GM19239 (cell line): ENCODE measurements at places on chromosomes 3 and 15.
A peak's percentile ranks its signal among the peaks of the same experiment; 100 is the strongest.

- no peak for DNase-seq
Observed at GRCh38 chr3:114645392-114645791, 351.6 kb downstream of the TIGIT start.

DNA sequence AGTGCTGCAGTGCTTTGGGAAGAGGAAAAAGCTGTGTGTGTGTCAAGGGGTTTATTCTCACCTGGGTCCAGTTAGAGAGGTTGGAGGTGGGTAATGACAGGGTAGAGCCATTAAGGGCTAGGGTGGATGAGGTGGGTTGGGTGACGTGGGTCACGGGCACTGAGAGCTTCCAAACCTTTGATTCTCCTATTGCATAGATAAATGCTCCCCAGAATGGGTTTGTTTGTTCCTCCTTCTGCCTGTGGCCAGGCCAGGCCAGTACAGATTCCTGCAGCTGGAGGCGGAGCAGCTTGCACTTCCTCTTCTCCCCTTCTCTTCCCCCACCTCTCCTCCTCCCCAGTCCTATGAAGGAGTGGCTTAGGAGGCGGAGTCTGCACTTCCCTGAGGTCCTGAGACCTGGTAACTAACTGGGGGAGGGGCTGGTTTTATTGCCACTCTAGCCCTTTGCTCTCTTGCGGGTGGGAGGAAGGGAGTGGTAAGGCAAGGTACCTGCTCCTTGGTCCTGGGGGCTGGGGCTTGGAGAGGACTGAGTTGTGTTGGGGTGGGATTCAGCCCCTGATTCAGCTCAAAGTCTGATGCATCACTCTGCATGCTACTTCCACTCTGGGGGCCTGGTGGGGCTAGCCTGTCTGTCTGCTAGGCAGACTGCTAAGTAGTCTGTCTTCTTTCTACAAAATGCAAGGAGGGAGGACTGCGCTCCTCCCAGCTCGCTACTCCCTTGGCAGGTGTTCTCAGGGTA lies 3.5 kb downstream of the SPINT1 start:
- DNase-seq = peak; percentile 75

DNA sequence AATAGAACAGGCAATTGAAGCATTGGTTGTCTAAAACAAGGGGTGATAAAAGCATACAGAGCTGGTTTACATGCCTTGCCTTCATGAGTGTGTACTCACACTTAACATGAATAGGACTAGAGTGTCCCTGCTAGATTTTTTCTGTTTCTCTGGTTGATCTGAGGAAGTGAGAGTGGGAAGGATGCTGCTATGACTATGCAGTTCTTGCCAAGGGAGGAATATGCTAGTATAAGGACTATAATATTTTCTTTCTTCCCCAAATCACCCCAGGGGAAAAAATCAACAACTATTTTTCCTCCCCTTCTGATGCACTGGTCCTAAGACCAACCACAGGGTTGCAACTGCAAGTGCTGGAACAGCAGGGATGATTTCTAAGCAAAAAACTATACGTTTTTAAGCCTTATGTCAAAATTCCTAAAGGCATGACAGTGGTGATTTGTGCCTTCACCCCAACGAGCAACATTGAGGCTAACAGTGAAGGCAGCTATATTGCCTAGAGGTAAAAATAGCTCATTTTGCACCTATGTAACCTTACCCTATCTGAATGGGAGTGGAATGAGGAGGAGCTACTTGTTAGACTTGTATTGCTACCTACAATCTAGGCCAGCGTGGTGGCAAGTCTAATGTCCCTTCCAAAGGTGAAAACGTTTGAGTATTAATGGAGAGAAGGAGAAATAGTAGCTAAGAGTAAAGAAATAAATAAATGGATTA lies 33.5 kb upstream of the USP8 start:
- DNase-seq = peak; percentile 3

DNA sequence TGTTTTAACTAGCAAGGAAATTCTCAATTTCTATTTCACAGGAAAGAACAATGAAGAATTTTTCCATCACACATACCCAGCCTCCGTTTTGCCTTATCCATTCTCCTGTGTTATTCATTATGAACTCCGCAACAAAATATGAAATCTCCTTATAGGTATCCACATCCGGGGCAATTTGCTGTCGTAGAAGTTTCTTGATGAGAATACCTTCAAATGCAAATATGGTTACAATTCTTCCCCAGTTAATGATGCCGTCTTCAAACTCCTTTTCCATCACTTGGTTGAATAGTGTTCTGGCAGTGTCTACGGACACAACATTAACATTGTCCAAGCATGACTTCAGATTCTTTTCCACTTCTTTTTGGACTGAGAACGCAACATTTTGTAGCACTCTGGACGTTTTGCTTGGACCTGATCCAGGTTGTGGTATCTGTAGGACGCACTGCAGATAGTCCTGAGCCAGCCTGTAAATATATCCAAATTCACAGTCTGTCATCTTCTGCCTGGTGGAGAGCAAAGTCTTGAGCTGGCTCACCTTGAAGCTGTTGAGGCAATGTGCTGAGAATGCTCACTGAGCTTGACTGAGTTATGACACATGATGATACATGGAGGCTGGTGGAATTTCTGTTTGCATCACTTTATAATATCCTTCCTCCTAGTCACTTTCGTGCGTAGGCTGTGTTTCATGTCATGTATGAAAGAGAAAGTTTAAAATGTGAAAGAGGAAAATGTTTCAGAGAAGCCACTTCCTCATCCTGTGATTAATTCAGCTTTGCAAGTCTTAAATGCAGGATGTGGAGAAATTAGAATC lies at the start of gene BCL2A1:
Gene BCL2A1 (minus strand): TSS at position 573 of the 811 bp plus-strand sequence. CDS start 77 bp downstream, at position 496.
- DNase-seq = no peak

GRCh38 chr3:49813497-49814174 lies at the start of gene UBA7:
Gene UBA7 (minus strand): TSS chr3:49813953. CDS start chr3:49813787, 166 bp downstream.
- DNase-seq = peak; percentile 77

DNA sequence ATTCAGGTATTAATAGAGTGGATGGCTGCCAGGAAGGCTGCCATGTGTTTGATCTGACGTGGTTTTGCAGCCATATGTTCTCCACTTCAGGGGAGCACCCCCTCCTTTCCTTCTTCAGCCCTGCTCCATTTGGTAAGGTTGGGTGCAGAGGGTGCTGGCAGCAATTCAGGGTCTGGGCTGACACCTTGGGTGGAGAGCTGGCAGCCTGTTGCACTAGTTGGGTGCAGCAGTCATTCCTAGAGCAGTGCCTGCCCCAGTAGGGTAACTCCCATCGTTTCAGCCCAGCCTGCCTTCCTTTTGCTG lies 1.5 kb downstream of the TYRO3 start:
- no peak for DNase-seq

GRCh38 chr15:55281517-55282228 lies 7.9 kb downstream of the RAB27A start:
- no peak for DNase-seq

- DNase-seq = no peak
Observed at GRCh38 chr3:132549890-132550578, 47.0 kb upstream of the ACKR4 start.

DNA sequence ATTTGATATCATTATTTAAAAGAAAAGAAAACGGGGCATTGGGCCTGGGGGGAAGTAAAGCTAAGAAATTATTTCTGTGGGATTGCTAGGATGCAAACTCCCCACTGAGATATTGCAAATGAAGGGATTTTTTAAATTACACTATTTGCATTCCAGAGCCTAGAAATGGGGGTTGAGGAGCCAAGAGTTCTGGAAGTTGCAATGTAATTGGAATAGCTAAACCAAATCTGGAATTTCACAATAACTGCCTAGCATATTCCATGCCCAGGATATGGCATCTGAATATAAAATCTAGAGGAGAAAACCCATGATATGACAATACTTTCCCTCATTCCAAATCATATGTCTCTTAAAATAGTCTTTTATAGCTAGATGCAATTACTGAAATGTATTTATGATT lies 93.0 kb downstream of the CADM2 start:
- no peak for DNase-seq

DNA sequence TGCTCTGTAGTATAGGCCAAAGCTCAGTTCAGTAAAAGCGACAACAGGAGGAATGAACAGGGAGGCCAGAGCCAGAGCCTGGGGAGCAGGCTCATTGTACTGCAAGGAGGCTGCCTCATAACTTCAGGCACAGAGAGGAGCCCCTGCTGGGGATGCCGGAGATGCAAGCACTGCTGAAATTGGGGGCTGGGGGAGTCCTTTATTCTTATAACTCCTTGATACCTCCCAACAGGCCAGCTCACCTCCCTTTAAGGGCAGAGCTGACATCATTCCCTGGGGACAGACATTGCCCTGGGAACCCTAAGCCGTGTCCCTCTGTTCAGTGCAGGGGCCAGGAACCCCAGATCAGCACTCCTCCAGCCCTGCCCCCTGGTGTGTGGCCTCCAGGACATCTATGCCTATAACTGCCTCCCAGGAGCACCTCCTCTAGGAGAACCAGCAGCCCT lies 83.8 kb upstream of the MRPS22 start:
- no peak for DNase-seq

GRCh38 chr3:187919544-187919943 lies 174.3 kb upstream of the BCL6 start:
- DNase-seq = no peak

GRCh38 chr3:105867712-105868430 lies 941 bp downstream of the CBLB start:
- no peak for DNase-seq

GRCh38 chr15:60389261-60390077 lies 8.3 kb downstream of the ANXA2 start:
- DNase-seq = no peak

DNA sequence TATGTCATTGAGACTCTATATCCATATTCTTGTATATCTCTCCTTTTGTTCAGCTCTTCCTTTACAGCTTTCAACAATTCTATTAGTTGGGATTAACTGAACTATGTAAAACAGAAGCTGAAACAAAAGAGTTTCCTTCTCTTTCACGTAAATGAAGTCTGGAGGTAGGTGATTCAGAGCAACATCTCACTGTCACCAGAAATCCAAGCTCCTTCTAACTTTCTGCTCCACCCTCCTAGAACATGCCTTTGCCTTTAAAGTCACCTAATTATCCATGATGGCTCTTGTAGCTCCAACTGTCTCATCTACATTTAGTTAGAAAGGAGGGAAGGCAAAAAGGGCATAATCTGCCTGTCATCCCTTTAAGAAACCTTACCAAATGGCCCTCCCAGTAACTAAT lies 458.2 kb upstream of the MDFIC2 start:
- no peak for DNase-seq

GRCh38 chr15:101014921-101015841 lies 96.0 kb downstream of the LRRK1 start:
- DNase-seq = peak; percentile 55

DNA sequence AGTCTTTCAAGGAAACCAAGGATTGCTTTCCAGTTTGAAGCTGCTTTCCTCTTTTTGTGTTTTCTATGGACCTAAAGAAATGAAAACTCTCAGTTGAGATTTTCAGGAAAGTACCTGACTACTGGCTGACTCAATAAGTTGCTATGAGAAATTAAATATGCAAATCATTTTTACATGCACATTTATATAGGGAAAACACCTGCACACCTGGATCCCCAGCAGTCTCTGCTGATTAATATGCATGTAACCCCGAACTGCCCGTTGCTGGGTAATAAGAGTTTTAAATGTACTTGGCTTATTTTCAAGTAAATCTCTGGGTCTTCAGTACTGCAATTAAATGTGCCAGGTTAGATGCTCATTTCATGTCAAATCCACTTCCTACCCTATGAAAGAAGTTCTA lies 77.2 kb downstream of the KBTBD8 start:
- DNase-seq = no peak

- DNase-seq = no peak
Observed at GRCh38 chr15:25858952-25859760, 4.0 kb downstream of the ATP10A start.

DNA sequence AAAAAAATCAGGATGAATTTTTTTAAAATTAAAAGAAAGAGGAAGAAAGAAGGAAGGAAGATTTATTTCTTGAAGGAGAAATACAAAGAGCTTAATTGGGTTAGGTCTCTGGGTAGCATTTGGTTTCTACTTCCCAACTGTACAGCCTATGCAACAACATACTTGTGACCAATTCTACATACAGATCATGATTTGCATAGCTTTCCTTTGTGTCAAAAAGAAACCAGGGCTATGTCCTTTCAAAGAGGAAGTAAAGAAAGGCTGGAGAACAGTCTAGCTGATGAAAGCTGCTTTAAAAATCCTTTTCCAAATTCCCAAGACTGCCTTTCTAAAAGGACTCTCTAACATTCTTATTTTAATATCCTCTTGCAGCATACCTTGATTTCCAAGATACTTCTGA lies 6.1 kb upstream of the HGD start:
- DNase-seq = peak; percentile 18

- no peak for DNase-seq
Observed at GRCh38 chr15:31266712-31267111, 59.9 kb upstream of the KLF13 start.

- DNase-seq = no peak
Observed at GRCh38 chr3:194906970-194907629, 221.4 kb downstream of the FAM43A start.

DNA sequence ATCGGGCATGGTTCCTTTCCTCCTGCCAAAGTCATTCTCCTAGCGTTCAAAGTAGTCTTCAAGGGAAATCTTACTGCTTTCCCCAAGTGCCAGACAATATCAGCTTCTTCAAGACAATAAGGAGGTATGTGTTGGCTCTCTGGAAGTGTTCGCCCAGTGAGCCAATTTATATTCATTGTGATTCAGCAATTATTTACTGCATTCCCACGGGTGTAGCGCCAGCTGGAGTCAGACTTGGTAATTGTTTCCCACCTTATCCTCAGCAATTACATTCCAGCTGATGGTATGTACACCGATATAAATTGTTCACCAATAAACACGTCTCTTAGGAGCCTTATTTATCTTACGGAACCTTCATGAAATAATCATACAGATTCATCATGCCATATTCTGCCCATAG lies 103.6 kb upstream of the CTNNB1 start:
- DNase-seq = no peak

- DNase-seq = no peak
Observed at GRCh38 chr3:123261666-123262065, 59.9 kb downstream of the SEC22A start.

GRCh38 chr3:71728632-71729342 lies 3.6 kb upstream of the EIF4E3 start:
- DNase-seq = no peak

- no peak for DNase-seq
Observed at GRCh38 chr15:39594446-39595337, 13.8 kb downstream of the THBS1 start.

GRCh38 chr15:65828585-65828984 lies 36.5 kb upstream of the DENND4A start:
- no peak for DNase-seq

GRCh38 chr3:59518283-59519055 lies 468.6 kb upstream of the CFAP20DC start:
- no peak for DNase-seq

DNA sequence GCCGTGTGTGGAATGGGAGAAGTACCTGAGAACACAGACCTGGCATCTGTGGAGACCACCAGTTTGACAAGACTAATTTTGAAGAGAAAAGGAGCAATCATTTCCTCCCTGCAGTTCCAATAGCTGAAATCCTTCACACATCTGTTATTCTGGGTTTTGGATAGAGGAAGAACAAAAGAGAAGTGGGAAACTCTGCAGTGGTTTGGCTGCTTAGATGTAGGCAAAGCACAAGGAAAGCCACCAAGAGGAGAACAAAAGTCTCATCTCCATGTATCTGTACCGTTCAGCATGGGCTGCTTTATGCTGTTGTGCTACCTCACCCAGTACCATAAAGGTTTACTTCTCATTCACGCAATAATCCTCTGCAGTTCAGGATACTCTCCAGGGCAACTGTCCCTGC lies 153.1 kb upstream of the COL8A1 start:
- no peak for DNase-seq

GRCh38 chr3:61505197-61505596 lies 56.2 kb upstream of the PTPRG start:
- no peak for DNase-seq

GRCh38 chr3:149581681-149582370 lies 76.0 kb downstream of the WWTR1 start:
- DNase-seq = no peak
